ENCODE measurements at places on chromosomes 6 and 20. TPM values are rescaled to one million over a fixed set of nuclear protein-coding genes. Genes with fewer than 3 reads are reported as not detected.

GRCh38 chr20:59359906-59360725 is 59.7 kb downstream of the EDN3 start:
- H3K27ac ChIP-seq: no peak overlapping the region
- H3K36me3 ChIP-seq: no peaks in the 10 kb centered on the region
- peaks cover 63% of the 10 kb centered on the region for H3K27me3 ChIP-seq

The ZNF831 gene
- total RNA-seq: 2.9 TPM

The ZNF184 gene
- total RNA-seq: 4.5 TPM

DNA sequence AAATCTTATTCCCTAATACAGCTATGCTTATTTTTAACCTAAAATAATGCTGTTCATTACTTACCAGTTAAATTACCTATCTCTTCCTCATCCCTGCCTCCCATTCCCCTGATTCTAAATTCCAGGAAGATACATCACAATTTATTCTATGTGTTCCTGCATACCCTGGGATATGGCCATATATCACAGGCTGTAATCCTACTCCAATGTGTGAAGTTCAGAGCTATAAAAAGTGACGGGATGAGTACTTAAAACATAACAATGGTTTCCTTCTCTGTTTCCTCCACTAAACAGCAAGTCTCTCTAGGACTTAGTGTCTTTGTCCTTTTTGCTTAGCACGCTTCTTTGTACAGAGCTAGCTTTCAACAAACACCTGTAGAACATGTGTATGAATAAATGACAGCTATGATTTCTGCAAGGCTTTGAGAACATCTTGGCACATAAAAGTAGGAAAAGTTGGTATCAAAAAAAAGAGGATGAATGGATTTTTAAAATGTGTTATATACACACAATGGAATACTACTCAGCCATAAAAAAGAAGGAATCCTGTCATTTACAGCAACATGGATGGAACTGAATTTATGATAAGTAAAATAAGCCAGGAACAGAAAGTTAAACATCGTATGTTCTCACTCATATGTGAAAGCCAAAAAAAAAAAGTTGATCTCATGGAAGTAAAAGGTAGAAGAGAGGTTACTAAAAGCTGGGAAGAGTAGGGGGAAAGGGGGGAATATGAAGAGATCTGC is 45.8 kb downstream of the SESN1 start:
- no peaks in the 10 kb centered on the region for H3K27me3 ChIP-seq
- no peak overlapping the region for H3K27ac ChIP-seq
- H3K36me3 ChIP-seq: no peaks in the 10 kb centered on the region
- no peak for DNase-seq
- H3K4me1 ChIP-seq: peaks cover 4% of the 10 kb centered on the region
- no peak overlapping the region for H3K4me3 ChIP-seq

DNA sequence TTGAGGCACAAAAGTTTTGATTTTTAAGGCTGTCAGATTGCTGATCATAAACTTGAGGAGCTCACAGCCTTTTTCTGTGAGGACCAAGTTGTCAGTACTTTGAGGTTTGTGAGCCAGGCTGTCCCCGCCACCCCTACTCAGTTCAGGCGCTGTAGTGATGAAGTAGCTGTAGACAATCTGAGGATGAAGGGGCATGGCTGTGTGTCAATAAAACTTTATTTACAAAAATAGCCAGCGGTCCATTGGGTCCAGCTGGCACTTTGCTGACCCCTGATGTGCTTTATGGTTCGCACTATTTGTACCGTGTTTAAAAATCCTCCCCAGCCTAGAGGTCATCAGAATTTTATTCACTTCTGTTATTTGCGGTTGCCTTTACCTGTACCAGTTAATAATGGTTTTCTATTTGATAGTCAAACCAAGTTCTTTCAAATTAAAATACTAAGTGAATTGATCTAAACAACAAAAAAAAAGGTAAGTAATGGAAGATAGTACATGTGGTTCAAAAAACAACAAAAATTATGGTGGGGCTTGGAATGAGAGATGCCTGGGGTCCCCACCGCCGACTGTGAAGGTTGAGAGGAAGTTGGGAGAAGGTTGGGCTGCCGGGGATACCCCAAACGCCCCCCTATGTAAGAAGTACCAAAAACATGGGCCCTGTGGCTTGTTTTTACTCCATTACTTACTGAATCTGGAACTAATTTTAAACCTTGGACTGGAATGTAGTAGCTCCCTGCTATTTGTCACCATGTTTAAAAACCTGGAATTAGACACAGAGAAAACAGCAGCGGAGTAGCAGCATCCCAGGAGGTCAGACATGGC is 123.6 kb downstream of the SYCP2 start:
- no peak for DNase-seq
- no peak overlapping the region for H3K4me3 ChIP-seq
- H3K27me3 ChIP-seq: no peaks in the 10 kb centered on the region

GRCh38 chr6:159941286-159942113 is 27.4 kb upstream of the IGF2R start:
- DNase-seq: no peak
- no peak overlapping the region for H3K4me3 ChIP-seq
- peaks cover 5% of the 10 kb centered on the region for H3K4me1 ChIP-seq
- H3K36me3 ChIP-seq: no peaks in the 10 kb centered on the region
- no peaks in the 10 kb centered on the region for H3K27me3 ChIP-seq

DNA sequence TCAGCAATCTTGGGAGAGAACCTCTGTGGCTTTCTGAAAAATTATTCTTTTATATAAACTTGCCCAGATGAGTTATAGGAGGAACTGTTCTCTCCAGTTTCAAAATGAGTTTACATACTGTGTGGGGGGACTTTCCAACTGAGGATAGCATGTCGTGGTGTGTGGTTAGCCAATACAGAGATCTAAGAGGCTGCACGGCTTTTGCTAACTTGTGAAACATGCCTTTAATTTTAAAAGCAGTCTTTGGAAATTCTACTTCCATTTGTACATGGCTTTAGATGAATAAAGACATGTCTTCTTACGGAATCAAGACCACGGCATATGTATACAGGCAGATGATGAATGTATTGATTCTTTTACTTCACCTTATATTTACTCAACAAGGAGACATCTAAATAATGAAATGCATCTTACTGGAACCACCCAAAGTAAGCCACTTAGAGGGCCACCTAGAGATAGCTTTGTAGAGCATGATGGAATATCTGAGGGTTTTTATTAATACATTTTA is 39.8 kb downstream of the HIVEP1 start:
- no peaks in the 10 kb centered on the region for H3K36me3 ChIP-seq
- no peaks in the 10 kb centered on the region for H3K27me3 ChIP-seq
- H3K4me1 ChIP-seq: no peaks in the 10 kb centered on the region
- H3K4me3 ChIP-seq: no peak overlapping the region

GRCh38 chr20:63314015-63314471 is 21.1 kb downstream of the COL20A1 start:
- H3K36me3 ChIP-seq: no peaks in the 10 kb centered on the region
- H3K27ac ChIP-seq: no peak overlapping the region
- H3K4me3 ChIP-seq: no peak overlapping the region
- DNase-seq: no peak

The SLC17A3 gene
- total RNA-seq: not detected

The CGAS gene
- 3.5 TPM for total RNA-seq

DNA sequence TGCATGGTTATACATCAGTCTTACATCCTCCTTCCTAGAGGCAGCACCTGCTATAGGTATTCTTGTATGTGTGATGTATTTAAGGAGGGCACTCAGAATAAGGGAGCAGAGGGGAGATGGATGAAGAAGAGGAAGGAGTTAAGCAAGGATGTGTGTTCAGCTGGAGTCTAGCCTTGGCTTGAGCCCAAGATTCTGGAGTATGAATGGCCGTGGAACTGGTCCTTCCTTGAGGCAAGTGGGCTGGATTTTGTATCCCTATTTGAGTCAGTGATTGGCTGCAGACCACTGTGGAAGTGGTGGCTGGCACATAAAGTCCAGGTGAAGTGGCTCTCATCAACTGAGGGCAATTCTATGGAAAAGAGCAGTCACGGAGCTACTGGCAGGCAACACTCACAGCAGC is 112.0 kb upstream of the RNF24 start:
- DNase-seq: no peak
- H3K36me3 ChIP-seq: no peaks in the 10 kb centered on the region
- no peaks in the 10 kb centered on the region for H3K27me3 ChIP-seq
- H3K4me1 ChIP-seq: no peaks in the 10 kb centered on the region
- no peak overlapping the region for H3K4me3 ChIP-seq

DNA sequence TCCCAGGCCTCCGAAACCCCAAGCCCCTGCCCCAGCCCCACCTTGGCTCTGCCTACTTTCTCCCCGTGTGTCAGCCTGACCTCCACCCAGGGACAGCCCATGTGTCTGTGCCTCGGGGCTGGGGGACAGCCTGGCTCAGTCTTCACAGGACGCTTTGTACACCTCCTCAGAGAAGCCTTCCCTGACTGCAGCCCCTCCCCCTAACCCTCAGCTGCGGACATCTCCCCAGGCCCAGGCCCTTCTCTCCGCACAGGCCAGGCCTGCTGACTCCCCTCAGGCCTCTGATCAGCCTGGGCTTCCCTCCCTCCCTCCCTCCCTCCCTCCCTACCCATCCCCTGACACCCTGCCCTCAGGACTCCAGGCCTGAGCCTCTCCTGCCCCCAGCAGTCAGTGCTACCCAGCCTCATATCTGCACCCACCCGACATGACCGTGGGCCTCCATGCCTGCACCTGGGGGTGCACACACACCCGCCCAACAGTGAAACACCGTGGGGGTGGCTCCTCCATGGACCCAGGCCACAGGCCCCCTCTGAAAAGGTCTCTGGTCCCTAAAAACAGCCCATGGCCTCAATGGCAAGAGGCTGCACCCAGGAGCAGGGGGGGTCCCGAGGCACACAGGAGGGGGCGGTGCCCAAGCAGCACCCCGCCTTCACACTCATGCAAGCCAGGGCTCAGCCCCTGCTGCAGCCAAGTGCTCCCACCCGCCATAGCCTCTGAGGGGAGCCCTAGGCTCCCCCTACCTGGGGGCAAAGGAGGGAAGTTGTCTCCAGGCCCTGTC is 12.9 kb downstream of the LAMA5 start:
- H3K4me3 ChIP-seq: no peak overlapping the region
- H3K27me3 ChIP-seq: no peaks in the 10 kb centered on the region
- H3K4me1 ChIP-seq: peaks cover 77% of the 10 kb centered on the region
- H3K27ac ChIP-seq: peak overlapping the region; percentile 86

GRCh38 chr20:59217173-59217572 is 53.6 kb downstream of the ZNF831 start:
- no peaks in the 10 kb centered on the region for H3K36me3 ChIP-seq
- no peak for DNase-seq
- no peak overlapping the region for H3K4me3 ChIP-seq
- no peaks in the 10 kb centered on the region for H3K27me3 ChIP-seq

- DNase-seq: no peak
- no peaks in the 10 kb centered on the region for H3K27me3 ChIP-seq
- no peak overlapping the region for H3K27ac ChIP-seq
- H3K4me3 ChIP-seq: no peak overlapping the region
These were observed 150.7 kb downstream of the PKHD1 start for GRCh38 chr6:51936531-51937290.

The SIRPD gene
- not detected for total RNA-seq

DNA sequence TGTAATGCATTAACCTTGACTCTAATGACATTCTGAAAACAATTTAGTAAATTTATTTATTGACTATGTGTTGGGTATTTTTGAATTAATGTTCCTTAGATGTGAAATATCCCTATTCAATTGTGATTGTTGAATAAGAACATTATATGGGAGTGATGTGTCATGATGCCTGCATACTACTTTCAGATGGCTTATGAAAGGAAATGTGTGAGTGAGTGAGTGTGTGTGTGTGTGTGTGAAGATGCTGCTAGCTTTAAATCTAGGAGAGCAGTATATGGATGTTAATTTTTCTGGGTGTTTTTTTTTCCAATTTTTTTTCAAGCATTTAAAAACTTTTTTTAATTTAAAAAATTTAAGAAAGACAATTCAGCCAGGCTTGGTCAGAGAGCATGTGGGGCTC is 32.5 kb upstream of the NT5E start:
- H3K27ac ChIP-seq: no peak overlapping the region
- DNase-seq: no peak
- H3K4me1 ChIP-seq: peaks cover 14% of the 10 kb centered on the region
- H3K27me3 ChIP-seq: peaks cover 4% of the 10 kb centered on the region
- H3K36me3 ChIP-seq: no peaks in the 10 kb centered on the region

The HFE gene
- 8.2 TPM for total RNA-seq

- DNase-seq: no peak
- H3K4me3 ChIP-seq: no peak overlapping the region
- H3K27ac ChIP-seq: no peak overlapping the region
These were observed 62.0 kb upstream of the SMLR1 start for GRCh38 chr6:130765181-130765727.

DNA sequence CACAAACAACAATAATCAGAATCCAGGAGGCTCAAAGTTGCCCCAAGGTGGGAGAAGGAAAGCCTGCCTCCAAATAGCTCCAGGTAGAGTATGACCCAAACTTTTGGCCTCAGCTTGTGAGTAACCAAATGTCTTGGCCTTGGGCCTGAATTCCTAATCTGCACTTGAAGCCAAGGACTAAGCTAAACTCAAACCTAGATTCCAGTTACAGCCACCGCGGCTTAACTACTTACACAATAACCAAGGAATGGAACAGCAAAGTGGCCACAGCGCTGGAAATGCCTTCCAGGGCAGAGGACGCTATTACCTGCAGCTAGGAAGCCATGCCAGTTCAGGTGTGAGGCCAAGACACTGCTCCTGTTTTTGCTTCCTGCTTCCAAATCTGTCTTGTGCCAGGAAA is 4.6 kb downstream of the NINL start:
- H3K4me3 ChIP-seq: no peak overlapping the region
- H3K27ac ChIP-seq: no peak overlapping the region
- DNase-seq: no peak
- H3K36me3 ChIP-seq: no peaks in the 10 kb centered on the region
- peaks cover 13% of the 10 kb centered on the region for H3K27me3 ChIP-seq
- H3K4me1 ChIP-seq: peaks cover 20% of the 10 kb centered on the region

The MEP1A gene
- total RNA-seq: not detected

GRCh38 chr6:142238881-142239280 is 62.9 kb upstream of the ADGRG6 start:
- H3K36me3 ChIP-seq: no peaks in the 10 kb centered on the region
- no peaks in the 10 kb centered on the region for H3K4me1 ChIP-seq
- no peak for DNase-seq

- no peak overlapping the region for H3K27ac ChIP-seq
- no peaks in the 10 kb centered on the region for H3K27me3 ChIP-seq
- H3K36me3 ChIP-seq: no peaks in the 10 kb centered on the region
These were observed 5.0 kb upstream of the ZNF292 start for GRCh38 chr6:87150406-87150805.

The PDE10A gene
- 23.7 TPM for total RNA-seq

The ULBP1 gene
- 1.3 TPM for total RNA-seq

GRCh38 chr6:8865451-8865850 is 430.1 kb upstream of the SLC35B3 start:
- no peaks in the 10 kb centered on the region for H3K36me3 ChIP-seq
- no peaks in the 10 kb centered on the region for H3K4me1 ChIP-seq
- no peaks in the 10 kb centered on the region for H3K27me3 ChIP-seq
- H3K27ac ChIP-seq: no peak overlapping the region
- no peak overlapping the region for H3K4me3 ChIP-seq
- DNase-seq: no peak

GRCh38 chr20:13029687-13030375 is 21.1 kb downstream of the SPTLC3 start:
- DNase-seq: peak; percentile 26
- H3K36me3 ChIP-seq: no peaks in the 10 kb centered on the region
- H3K27me3 ChIP-seq: no peaks in the 10 kb centered on the region
